LHCN-M2 (cell line): ENCODE measurements at places on chromosomes 16 and 17.
A peak's percentile ranks its signal among the peaks of the same experiment; 100 is the strongest.

GRCh38 chr17:17661134-17661533, 20.1 kb upstream of the RAI1 start:
- DNase-seq: no peak

- DNase-seq: no peak
These were observed 105.8 kb downstream of the TANC2 start for GRCh38 chr17:63071797-63072196.

GRCh38 chr16:73019457-73020362, 28.2 kb downstream of the ZFHX3 start:
- peak; percentile 75 for DNase-seq

DNA sequence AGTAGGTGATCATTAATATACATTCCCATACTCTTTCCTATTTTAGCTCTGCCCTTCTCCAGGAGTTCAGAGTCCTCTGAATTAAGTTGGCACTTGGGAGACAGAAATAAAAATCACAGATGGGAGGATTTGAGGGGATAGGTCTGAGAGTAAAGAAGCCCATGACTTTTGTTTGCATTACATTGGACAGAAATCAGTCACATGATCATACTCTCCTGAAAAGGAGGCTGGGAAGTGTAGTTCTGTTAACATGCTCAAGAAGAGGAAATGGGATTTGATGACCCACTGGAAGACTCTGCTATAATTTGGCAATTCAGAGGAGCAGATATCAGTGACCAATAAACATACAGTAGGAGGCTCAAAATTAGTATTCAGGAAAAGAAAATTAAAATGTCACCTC, 674.9 kb upstream of the C16orf82 start:
- no peak for DNase-seq

GRCh38 chr17:65193716-65194293, 56.6 kb downstream of the RGS9 start:
- DNase-seq: no peak

DNA sequence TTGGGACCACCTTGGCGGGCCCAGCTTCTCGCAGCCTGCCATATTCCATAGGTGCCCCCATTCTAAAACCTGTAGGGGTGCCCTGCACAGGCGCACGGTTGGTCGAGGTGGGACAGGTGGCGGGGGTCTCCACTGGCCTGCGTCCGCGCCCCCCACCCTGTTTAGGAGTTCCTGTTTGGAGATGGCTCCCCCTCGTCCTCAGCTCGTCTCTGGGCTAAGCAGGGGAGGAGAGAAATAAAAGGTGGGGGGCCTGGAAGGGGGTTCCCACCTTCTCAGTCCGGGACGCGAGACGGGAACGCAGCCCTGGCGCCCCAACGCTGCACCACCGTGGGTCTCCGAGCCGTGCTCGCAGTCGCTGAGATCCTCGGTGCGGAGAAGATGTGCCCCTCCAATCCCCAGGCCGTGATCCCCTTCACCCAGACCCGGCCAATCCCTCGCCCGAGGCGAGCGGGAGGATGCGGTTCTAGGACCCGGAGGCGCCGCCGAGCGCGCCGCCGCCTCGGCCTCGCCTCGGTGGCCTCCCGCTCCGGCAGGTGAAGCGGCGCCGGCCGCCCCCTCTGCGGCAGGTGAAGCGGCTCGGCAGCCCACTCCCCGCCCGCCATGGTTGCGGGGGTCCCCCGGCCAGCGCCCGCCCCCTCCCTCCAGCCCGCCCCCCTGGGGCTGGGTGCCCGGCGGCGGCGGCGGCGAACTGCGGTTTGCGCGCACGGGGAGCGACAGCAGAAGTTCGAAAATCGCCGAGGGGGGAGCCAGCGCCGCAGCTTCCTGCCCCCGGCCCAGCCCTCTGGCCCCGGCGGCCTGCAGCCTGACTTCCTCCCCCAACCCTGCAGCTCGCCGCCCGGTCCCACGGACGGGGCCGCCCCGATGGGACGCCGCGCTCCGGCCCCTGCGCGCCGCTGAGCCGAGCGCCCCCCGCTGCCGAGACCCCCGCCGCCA, at the start of gene FMNL1:
Gene FMNL1 (plus strand): TSS at position 805 of the 933 bp plus-strand sequence. CDS start 240 bp downstream, outside the sequence.
- DNase-seq: no peak

GRCh38 chr17:48100160-48100559, 1.1 kb downstream of the CBX1 start:
- DNase-seq: no peak

- no peak for DNase-seq
These were observed 81.3 kb downstream of the METRNL start for GRCh38 chr17:83160443-83161297.

GRCh38 chr17:59456923-59457615, 108.3 kb upstream of the DHX40 start:
- DNase-seq: no peak

DNA sequence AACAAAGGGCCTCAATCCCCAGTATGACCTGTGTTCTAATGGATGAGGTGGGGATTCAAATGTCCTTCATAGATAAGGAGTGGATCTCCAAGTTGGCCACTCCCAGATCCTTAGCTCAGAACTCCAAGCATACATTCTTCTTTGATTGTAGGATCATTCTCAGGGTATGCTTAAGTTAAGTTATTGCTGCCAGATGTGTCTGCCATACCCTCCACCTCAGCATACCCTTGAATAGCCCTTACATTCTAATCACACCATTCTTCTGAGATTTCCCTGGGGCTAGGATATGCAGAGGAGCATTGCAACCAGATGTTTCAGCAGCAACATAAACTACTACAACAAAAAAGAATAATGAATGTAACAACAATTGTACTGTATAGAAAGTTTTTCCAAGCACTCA, 1.6 kb upstream of the KRTAP2-4 start:
- no peak for DNase-seq

DNA sequence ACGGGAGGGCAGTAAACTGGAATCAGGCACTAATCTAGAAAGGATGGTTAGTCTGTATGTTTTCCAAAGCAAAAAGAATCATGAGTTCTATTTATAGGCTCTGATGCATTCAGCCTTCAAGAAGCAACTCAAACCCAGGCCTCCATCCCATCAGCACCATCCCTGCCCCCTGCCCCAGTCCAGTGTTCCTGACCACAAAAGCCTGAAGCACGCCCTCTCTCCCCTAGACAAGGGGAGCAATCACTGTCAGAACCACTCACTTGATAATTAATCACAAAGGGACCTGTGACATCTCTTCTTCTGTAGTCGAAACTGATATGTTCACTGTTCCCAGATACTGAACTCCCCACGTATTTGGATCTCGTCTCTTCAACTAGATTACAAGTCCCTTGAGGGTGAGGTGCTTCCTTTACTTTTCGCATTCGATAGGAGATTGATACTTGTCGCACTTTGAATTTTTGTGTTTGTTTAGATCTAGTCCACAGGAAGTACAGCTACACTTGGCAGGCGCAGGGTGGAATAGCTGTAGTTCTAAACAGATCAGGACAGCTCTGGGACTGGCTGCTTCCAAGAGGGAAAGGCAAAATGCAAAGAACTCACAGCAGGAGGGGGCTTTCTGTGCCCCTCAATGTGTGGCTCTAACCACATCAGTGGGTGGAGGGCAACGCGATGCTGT, 36.4 kb upstream of the CCDC182 start:
- DNase-seq: no peak

GRCh38 chr17:17921192-17922069, 50.8 kb downstream of the TOM1L2 start:
- DNase-seq: peak; percentile 98

DNA sequence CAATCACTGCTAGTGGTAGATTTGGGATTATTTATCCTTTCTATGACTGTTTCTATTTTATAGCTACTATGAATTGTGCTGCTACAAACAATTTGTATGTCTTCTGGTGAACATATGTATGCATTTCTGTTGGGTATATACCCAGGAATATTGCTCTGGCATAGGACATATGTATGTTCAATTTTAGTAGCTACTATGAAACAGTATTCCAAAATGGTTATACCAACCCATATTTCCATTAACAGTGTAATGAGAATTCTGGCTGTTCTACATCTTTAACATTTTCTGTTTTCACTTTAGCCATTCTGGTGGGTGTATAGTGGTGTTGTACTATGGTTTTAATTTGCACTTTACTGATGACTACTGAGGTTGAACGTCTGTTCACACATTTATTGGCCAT, 57.6 kb upstream of the NACA2 start:
- no peak for DNase-seq

GRCh38 chr16:27817038-27817437, 246.5 kb downstream of the GSG1L start:
- no peak for DNase-seq

DNA sequence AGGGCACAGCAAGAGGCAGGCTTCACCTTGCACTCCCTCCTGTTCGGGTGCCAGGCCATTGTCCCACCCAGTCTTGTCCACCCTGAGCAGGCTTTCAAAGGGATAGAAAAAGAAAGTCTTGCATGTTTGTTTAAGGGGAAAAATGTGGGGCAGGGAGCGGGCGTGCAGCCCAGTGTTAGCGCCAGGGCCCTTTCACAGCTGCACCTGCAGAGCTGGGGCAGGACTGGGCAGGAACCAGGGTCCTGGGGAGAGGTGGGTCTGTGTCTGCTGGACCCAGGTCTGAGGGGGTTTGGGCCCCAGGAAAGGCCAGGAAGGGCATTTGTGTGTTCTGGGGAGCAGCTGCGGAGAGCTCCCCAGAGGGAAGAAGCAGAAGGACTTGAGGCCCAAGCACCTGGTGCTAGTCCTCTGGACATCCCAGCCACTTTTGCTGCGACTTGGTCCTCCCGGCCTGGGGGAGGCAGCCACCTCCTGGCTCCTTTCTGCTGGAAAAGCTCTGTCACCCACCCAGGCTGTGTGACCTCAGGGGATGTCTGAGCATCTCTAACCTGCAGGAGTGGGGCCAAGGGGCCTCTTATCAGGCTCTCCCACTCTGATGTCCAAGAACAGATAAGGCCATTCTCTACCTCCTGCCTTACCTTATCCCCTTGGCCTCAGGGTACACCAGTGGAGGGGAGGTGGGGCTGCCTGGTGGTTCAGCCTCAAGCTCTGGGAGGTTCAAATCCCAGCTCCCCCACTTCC, 44.7 kb downstream of the PSME3IP1 start:
- no peak for DNase-seq

DNA sequence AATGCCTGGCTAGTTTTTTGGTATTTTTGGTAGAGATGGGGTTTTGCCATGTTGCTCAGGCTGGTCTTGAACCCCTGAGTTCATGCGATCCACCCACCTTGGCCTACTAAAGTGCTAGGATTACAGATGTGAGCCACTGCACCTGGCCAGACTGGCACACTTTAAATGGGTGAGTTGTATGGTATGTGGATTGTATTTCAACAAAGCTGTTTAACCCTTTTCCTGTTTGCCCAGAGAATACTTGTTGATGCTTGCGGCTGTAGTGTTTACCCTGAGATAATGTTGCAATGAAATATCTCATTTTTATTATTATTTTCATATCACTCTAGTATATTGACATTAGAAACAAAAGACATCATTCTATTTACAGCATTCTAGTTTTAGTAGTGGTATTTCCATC, 17.1 kb upstream of the TMEM94 start:
- DNase-seq: no peak

DNA sequence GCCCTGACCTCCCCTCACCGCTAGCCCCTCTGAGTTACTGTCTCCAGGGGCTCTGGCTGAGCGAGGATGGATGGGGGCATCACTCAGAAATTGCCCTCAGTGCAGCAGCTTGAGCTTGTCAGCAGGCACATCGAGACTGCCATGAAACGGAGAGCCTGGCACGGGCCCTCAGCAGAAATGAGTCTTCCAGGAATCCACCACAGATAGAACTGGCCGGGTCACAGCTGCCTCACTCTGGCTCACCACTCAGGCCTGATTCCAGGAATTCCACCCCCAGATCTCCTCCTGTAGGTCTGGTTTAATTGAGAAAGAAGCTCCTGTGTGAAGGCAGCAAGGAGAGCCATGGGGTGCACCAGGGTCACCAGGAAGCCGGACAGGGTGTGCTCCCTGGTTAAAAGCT, 85.5 kb downstream of the GSG1L start:
- DNase-seq: peak; percentile 24

GRCh38 chr17:41415411-41415810, 9.0 kb downstream of the KRT37 start:
- no peak for DNase-seq

- DNase-seq: peak; percentile 36
These were observed 48.5 kb downstream of the HAPSTR1 start for GRCh38 chr16:9139965-9140364.

- no peak for DNase-seq
These were observed 16.5 kb downstream of the HS3ST3B1 start for GRCh38 chr17:14317383-14317782.

DNA sequence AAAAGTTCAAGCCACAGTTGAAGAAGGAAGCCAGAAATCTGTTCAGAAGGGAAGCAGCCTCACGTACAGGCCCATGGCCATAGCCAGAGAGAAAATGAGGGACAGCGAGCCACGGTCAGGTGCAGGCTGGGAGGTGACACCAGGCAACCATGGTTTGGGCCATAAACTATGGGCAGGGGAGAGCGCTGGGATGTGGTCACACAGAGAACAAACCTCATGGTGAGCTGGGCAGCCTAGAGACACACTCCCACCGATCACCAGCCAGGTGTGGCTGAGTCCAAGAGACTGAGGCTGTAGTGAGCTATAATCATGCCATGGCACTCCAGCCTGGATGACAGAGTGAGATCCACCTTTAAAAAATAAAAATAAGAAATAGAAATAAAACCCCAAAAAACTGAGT, 76.5 kb downstream of the NETO2 start:
- no peak for DNase-seq

- no peak for DNase-seq
These were observed 6.1 kb upstream of the KRT14 start for GRCh38 chr17:41592601-41593305.

DNA sequence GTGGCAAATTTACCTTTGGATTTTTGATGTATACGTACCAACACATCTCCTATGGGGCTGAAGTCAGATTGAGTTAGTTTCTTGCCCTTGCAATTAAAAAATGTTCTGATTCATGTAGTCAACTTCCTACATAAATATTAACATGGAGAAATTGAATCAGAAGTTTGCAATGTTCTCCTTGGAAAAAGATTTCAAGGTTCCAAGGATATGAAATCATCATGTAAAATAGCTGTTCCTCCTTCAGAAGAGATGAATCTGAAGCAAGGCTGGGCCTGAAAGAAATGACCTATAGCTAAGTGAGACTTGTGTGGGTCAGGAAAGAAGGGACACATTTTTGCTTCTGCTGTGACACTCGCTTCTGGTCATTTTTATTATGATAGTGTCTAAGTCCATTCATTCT, 131.7 kb downstream of the RGS9 start:
- DNase-seq: no peak

DNA sequence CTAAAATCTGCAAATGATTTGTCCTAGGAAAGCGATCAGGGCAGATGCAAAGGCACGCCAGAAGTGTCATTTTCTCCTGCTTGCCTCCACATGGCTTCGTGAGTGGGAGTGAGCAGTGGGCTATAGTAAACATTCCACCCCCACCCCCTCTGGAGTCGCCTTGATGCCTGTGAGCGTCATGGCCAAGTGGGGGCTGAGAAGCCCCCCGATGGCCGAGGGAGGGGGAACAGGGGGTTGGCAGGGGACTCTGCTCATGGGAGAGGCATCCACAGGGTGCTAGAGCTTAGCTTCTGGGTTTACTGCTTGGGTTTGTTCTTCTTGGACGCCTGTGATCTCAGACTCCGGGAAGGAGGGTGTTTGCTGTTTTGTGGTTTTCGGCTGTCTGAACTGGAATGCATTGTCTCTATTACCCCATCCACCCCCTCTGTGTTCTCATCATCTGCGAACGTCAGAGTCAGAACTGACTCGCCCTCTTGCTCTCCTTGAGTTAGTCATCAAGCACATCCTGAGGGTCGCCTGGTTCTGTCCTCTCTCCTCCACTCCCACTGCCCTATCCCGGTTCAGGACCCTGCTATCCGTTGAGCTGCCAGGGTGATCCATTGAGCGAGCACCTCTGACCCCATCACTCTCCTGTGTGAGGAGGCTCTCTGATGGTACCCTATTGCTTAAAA, 15.4 kb downstream of the TNS4 start:
- DNase-seq: peak; percentile 97

- DNase-seq: no peak
These were observed 338.5 kb downstream of the MAF start for GRCh38 chr16:79261944-79262552.
